ENCODE measurements at places on chromosomes 5 and 9.
A peak's percentile ranks its signal among the peaks of the same experiment; 100 is the strongest.

- DNase-seq, result no peak
Observed at GRCh38 chr5:149002761-149003689, 59.8 kb downstream of the SH3TC2 start.

GRCh38 chr5:141208478-141208877 is at the start of gene PCDHB12:
Gene PCDHB12 (plus strand): TSS chr5:141208719. CDS start chr5:141208908, 189 bp downstream.
- DNase-seq, result no peak

DNA sequence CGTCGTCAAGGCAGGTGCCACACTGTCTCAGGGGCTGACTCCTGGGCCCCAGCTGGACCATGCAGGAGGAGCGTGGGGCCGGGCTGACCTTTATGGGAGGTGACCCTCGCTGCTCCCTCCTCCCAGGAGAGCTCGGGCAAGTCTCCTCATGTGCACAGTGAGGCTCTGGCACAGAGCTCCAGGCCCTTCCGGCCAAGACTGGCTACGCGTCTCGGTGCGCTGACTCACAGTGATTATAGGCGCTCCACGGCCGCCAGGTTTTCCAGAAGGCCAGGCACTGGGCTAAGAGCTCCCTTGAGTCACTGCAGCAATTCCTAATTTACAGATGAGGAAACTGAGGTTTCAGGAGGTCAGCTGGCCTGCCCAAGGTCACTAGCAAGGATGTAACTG is 47.4 kb downstream of the VAV2 start:
- DNase-seq, result no peak

DNA sequence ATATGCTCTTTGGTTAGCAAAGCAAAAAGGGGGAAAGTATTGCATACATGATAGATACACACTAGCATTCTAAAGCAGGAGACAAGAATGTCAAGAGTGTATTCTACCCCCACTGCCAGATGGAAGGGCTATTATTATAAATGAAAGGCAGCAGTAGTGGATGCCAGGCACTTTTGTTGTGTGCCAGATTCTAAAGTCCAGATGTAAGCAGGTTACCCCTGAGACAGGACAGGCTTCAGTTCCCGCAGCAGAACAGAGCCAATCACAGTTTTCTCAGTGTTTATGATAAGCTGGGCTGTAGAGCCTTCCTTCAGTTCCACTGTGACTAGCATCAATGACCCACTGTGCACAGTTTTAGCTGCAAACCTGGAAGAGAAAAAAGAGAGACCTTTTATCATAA is 226.6 kb upstream of the TBCA start:
- no peak for DNase-seq

GRCh38 chr9:13993632-13994185 is 320.2 kb downstream of the NFIB start:
- no peak for DNase-seq

DNA sequence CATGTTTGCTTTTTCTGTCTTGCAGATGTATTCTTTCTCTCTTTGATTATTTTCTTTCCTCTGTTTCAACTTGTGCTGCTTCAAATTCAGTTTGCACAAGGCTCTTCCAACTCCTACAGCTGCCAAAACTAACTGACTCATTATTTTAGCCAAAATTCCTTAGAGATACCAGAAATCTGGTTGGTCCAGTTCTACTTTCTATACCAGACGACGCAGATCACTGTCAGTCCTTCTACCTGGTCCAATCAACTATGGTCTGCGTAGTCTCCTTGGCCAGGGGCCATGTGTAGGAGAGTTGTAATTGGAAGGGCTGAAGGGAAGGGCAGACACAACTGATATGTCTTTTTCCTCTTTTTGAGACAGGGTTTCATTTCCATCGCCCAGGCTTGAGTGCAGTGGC is 51.9 kb upstream of the JAK2 start:
- DNase-seq, result no peak

DNA sequence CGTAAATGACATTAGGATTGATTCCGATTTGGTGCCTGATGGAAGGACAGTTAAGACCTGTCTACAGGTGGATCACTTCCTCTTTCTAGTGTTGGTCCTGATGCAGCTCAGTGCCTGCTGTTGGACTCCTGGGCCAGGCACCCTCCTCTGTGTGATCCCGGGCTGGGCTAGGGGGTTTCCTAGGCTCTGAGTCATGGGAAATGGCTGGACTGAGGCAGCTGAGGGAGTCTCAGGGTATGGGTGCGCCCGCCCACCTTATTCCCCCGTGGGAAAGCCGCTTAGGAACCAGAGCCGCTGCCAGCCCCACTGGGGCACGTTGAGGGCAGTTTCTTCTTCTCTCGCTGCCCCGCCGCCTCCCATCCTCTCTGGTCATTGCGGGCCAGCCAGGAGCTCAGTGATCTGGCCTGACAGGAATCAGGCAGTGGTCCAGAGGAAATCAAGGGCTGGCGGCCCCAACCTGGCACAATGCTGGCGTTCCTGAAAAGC is 12.9 kb downstream of the TCF7 start:
- DNase-seq, result peak; percentile 36

GRCh38 chr5:53446908-53447307 is 33.5 kb upstream of the FST start:
- DNase-seq, result no peak

DNA sequence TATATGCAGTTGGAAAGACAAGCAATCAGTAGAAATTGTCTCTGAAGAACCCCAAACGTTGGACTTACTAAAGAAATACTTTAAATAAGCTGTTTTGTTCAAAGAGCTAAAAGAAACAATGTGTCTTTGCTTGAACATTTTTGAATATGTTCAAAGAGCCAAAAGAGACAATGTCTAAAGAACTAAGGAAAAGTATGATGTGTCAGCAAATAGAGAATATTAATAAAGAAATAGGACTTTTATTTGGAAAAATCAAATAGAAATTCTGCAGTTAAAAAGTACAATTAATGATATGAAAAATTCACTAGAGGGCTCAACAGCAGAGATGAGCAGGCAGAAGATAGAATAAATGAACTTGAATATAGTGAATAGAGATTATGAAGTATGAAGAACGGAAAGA is 19.2 kb downstream of the TAS2R1 start:
- no peak for DNase-seq

GRCh38 chr9:37971108-37971459 is 67.2 kb upstream of the SLC25A51 start:
- no peak for DNase-seq

GRCh38 chr5:51201024-51201423 is 182.2 kb upstream of the ISL1 start:
- no peak for DNase-seq

- no peak for DNase-seq
Observed at GRCh38 chr9:126298063-126298801, 28.4 kb upstream of the MVB12B start.

DNA sequence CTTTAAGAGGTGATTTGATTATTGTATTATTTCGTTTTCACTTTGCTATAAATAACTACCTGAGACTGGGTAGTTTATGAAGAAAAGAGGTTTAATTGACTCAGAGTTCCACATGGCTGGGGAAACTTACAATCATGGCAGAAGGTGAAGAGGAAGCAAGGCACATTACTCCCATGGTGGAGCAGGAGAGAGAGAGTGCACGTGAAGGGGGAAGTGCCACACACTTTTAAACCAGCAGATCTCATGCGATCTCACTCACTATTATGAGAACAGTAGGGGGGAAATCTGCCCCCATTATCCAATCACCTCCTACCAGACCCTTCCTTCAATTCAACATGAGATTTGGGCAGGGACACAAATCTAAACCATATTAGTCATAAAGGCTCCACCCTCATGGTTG is 36.1 kb upstream of the NDFIP1 start:
- no peak for DNase-seq

DNA sequence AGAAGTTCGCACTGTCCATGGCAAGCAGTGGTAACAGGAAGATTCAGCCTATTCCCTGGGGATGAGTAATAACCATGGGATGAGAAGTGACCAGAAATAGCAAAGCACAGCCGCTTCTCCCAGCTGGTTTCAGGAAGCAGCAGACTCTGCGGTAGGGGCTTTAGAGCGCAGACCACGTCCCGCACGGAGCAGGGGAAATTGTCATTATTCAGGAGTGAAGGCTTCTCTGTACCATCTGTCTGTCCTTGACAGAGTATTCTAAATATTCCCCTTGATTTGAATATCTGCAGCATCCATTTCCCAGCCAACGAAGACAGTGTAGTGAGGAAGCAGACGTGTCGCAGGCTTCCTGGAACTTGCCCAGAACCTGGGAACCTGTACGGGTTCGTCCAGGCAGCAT is 159.6 kb downstream of the NXNL2 start:
- no peak for DNase-seq

GRCh38 chr5:82605441-82605973 is 327.4 kb upstream of the RPS23 start:
- DNase-seq, result no peak

DNA sequence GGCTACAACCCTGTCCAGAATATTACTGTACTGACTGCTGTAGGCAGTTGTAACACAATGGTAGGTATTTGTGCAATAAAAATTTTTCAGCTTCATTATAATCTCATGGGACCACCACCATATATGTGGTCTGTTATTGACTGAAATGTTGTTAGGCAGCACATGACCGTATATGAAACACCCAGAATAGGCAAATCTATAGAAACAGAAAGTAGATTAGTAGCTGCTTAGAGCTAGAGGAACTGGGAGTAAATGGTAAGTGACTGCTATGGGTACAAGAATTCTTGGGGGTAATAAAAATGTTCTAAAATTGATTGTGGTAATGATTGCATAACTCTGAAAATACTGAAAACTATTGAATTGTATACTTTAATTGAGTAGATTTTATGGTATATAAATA is 185.7 kb downstream of the ESM1 start:
- DNase-seq, result no peak

- no peak for DNase-seq
Observed at GRCh38 chr5:87074934-87075541, 192.6 kb upstream of the RASA1 start.

- no peak for DNase-seq
Observed at GRCh38 chr5:83392766-83393503, 78.6 kb upstream of the VCAN start.

DNA sequence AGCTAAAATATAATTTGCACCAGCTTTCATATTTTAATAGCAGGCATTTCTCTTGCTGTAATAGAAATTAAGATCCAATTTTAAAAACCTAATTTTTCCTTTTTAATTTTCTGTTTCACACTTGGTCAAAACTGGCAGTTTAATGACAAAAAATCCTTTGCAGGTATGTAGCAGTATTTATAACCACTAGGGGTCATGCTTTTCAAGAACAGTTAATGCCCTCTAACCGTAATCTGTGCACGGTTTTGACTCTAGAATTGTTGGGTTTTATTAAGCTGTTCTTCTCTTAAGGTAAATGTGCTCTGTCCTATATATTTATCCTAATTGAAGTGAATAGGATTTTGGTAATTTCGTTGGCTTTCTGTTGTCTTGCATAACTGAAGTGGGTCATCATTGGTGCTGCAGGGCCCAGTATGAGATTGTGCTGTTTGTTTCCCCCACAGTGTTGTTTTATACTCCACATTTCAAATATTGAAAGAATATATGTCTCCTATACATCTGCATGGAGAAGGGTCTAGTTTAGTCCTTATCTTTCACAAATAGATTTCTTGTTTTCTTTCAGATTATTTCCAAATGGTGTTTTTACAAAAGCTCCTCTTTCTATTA is 107.4 kb downstream of the SCAMP1 start:
- DNase-seq, result no peak

DNA sequence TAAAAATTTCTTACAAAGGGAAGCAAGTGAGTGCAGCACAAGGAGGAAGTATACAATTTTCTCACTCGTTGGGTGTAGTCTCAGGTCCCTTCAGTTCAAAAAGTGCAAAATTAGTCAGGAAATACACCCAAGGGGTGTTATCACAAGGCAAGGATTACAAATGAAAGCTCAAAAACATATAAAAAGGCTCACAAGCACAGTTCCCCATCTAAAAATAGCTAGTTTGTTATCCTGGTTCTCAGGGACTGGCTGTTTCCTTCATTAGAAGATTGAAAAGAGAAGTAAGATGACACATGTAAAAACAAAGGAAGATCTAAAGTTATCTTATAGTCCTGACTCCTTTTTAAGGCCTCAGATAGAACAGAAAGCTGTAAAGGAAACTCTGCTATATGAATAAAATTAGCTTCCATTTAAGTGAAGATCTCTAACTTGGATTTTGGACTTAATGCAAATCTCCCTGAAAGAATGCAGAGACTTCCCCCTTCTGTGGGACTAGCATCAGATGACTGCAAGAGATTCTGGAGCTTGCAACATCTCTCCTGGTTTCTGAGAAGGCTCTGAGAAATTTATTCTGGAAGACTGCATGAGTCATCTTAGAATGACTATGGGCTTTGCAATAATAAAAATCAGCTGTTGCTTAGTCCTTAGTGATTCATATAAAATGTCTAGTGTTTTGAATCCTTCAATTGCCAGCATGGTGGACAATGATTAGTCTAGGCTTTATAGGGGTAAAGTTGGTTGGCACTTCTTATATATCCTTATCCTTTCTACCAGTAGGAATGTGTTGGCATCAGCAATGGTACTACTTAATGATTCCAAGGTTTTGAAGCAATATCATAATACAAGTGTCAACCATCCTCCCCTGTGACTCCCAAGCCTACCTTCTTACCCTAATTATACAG is 25.4 kb downstream of the DAB2 start:
- no peak for DNase-seq
